ENCODE measurements at places on chromosomes 16 and 17.
A peak's percentile ranks its signal among the peaks of the same experiment; 100 is the strongest.

GRCh38 chr16:88807142-88807625 is 3.6 kb downstream of the CDT1 start:
- no peak for DNase-seq

DNA sequence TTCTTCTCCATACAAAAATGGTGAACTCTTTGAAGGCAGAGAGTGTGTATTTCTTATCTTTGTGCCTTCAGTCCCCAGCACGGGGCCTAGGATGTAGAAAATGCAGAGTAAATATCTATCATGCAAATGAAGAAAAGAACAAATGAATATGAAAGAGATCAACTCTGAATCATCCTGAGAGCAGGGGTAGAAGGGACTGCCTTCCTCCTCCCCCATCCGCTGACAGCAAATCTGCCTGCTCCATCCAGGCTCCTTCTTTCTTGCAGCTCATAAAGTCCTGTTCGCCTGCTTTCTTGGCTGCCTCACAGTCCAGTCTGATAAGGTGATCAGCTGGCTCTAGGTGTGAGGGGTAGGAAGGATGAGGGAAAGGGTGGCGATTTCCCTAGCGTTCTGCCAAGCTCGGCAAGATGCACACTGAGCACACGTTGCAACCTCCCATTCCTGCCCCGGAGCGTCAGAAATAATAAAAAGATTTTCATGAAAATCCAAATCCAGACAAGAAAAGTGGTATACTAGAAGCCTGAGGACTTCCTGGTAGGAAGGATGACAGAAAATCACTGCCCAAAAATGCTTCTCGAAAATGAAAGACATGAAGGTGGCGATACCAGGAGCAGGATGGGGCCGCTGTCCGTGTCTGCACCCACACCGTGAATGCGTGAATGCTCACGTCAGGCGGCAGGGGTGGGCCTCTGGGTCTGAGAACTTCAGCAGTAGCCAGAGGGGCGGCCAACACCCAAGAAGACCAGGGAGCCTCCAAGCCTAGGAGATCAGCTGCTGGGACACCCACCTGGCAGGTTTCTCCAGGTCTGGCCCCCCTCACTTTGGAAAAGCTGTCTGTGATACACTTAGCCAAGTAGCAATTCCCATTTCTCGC is 67.1 kb downstream of the VPS53 start:
- no peak for DNase-seq

DNA sequence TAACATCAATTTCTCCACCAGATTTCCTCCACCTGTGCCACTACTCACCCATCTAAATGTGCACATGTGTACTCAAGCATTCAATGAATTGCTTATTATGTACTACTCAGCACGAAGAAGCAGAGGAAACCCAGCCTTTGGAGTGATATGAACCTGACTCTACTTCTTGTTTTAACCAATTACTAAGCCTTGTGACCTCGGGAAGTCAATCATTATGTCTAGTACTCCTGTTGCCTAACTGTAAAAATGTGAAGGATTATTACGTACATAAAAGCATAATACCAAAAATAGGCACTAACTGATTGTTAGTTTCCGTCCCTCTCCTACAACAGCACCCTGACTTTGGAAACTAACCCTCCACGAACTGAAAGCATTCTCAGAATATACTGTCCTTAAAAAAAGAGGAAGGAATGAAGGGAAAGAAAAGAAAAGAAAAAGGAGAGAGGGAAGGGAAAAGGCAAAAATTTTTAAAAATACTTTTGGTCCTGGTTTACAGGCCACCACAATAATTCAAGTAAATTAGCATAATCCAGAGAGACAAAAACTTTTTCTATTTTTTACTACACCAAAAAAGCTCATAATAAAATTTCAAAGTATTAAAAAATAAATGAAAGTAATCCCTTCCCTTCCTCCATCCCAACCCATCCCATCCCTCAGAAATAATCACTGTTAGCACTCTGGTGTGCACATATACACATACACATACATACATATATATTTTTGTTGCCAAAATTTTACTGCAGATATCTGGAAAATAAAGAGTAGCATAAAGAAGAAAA is 53.6 kb downstream of the KANSL1 start:
- DNase-seq, result no peak

DNA sequence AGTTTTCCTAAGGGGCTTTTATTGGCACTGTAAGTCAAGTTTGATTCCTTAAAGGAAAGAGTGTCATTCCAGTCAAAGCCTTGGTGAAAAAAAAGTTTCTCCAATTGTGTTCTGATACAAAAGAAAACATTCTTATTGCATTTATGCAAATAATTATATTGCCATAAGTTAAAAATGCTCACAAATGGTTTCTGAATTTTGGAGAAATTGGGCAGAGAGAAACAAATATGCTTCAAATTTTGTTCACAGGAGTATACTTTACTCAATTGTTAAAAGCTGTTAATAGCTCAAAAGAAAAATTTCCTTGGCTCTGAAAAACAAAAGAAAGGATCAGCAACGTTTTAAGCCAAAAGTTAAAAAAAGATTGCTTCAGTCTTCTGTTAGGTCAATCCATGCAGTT is 60.2 kb downstream of the PIGL start:
- DNase-seq, result no peak

- DNase-seq, result peak; percentile 100
These were observed 805 bp upstream of the ORAI3 start for GRCh38 chr16:30947859-30948666.

DNA sequence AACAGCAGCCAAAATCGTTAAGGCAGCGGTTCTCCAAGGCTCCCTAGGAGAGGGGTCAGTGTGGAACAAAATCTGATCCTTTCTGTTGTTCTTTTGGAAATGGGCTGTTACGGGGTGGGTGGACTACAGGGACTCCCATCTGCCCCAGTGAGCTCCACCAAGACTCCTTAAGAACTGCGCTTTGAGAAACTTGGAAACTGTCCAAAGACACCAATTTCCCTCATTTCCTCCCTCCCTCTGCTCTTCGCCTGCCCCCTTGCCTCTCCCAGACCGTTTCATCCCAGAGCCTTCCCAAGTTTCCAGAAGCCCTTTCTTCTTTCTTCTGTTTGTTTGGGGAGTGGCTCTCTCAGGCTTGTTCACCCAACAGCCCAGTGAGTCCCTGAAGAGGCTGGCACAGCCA is 205.4 kb downstream of the COPRS start:
- no peak for DNase-seq

GRCh38 chr16:81558444-81559175 is 114.0 kb downstream of the CMIP start:
- no peak for DNase-seq

DNA sequence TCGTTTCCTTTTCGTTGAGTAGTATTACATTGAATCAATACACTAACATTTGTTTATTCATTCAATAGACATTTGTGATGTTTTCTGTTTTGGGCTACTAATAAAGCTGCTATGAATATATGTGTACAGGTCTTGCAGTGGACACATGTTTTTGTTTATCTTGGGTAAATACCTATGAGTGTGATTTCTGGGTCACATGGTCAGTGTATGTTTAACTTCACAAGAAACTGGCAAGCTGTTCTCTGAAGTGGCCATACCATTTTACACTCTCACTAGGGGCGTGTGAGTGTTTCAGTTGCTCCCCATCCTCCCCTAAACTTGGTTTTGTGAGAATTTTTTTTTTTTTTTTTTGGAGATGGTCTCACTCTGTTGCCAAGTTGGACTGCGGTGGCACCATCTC is 35.0 kb downstream of the PKD1L3 start:
- DNase-seq, result no peak

DNA sequence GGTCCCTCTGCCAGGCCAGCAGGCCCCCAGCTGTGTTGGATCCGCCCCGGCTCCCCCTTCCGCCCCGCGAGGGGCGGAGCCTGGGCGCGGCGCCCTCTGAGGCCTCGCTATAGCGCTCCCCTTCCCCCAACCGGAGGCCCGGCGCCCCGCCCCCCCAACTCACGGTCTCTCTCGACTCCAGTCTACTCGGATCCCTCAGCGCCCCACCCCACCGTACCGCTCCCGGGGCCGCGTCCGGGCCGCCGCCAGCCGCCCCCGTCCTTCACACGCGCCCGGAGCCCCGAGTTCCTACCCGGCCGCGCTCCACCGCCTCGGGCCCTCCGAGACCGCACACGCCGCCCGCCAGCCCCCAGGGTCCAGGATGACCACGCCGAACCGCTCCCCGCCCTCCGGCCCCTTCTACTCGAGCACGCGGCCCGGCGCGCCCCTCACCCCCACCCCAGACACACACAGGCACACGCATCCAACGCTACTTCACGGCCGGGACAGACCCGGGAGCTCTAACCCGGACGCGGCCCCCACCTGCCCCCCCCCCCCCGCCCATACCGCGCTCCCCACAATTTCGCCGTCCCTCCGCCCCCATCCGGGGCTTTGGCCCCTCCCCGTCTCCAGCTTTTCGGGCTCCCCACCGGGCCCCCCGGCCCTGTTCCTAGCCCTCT is 1.4 kb downstream of the PHF23 start:
- peak; percentile 70 for DNase-seq

- DNase-seq, result no peak
These were observed 47.8 kb downstream of the CREBBP start for GRCh38 chr16:3832668-3833067.

GRCh38 chr16:50982808-50983207 is 168.3 kb downstream of the SALL1 start:
- DNase-seq, result no peak

GRCh38 chr17:49061524-49061943 is 64.3 kb downstream of the IGF2BP1 start:
- peak; percentile 38 for DNase-seq

- DNase-seq, result no peak
These were observed 19.4 kb downstream of the C1QTNF1 start for GRCh38 chr17:79043191-79043930.

DNA sequence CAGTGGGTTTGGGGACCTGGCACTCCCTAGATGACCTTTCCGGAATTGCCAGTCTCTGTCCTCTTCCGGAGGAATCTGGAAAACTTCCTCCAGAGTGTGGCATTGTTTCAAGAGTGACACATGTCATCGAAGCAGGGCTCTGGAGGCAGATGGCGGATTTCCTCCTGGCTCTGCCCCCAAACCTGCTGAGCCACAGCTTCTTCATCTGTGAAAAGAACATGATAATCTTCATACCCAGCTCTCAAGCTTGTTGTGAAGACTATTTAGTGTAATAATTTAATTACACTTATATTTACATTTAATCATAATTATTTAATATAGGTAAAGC is 19.7 kb upstream of the TEX2 start:
- no peak for DNase-seq

GRCh38 chr16:81842564-81843242 is 63.6 kb downstream of the PLCG2 start:
- DNase-seq, result no peak

- peak; percentile 34 for DNase-seq
These were observed 51.5 kb downstream of the HIC1 start for GRCh38 chr17:2106308-2106955.

GRCh38 chr17:46126840-46127239 is 66.4 kb downstream of the KANSL1 start:
- DNase-seq, result no peak

- DNase-seq, result no peak
These were observed 699.6 kb downstream of the CDH11 start for GRCh38 chr16:64422259-64422658.

GRCh38 chr16:20829536-20829935 is 23.2 kb downstream of the REXO5 start:
- no peak for DNase-seq

- no peak for DNase-seq
These were observed 23.8 kb downstream of the RAP1GAP2 start for GRCh38 chr17:2819921-2820501.

DNA sequence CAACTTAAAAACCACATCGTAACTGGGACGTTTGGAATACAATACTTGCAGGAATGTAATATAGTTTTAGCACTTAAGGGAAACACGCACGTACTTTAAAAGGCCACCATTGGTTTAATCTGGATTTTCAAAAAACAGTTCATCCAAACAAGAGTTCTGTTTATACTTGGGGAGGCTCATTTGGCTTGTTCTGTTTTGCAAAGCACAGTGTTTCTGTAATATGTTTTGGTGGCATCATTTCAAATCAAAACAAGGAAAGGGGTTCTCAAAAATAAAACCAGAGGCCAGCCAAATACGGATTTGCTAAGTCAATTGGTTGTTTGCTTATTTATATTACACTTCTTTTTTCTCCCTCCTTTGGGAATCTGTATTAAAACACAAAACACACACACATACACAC is 656.1 kb upstream of the SOX9 start:
- DNase-seq, result no peak

- no peak for DNase-seq
These were observed 7.6 kb downstream of the CNTD1 start for GRCh38 chr17:42806249-42806648.

DNA sequence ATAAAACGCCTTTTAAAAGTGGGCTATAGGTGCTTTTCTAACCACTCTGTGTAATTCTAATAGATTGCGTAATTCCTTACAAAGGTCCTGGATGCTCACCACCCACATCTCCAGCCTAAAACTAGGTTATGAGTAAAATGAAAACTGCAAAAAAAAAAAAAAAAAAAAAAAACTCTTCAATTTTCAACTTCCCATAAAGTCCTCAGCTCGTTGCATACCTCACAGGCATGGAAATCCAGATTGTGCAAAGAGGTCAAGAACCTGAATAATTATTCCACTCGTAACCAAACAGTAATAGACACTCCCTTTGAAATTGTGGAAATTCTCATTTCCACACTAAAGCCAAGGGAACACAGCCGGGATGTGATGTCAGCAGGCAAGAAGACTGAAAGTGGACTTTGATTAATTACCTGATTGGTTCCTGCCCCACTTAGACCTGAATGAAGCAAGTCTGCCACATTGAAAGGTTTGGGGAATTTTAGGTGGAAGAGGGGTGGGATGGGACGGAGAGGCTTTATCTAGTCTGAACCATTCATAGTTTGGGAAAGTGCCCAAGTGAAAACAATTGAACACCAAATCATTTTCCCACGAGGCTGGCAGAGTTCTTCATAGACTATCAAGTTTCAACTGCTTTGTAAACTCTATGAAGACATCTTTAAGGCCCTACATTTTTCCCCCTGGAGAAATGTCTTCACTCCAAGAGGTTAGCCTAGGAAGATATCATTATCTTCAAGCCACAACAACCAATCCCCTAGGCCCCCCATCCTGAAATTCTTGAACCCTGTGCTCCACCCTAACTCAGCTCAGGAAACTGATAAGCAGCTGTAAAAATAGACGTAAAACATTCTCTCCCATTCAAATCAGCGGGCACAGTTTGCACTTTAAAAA is 49.1 kb upstream of the TANC2 start:
- DNase-seq, result peak; percentile 9

- peak; percentile 22 for DNase-seq
These were observed at the start of gene MAPK7 for GRCh38 chr17:19378416-19379360. Gene MAPK7, plus strand, starts transcription at chr17:19378498. Its CDS starts 403 bp downstream, at chr17:19378901.

- no peak for DNase-seq
These were observed 37.8 kb downstream of the CACNG1 start for GRCh38 chr17:67082107-67082506.

- DNase-seq, result no peak
These were observed 70.2 kb downstream of the CCDC182 start for GRCh38 chr17:57674894-57675293.

GRCh38 chr17:8611137-8611536 is 19.4 kb downstream of the MYH10 start:
- peak; percentile 36 for DNase-seq

- DNase-seq, result no peak
These were observed 7.8 kb upstream of the SSTR2 start for GRCh38 chr17:73156887-73157520.

- no peak for DNase-seq
These were observed 58.4 kb downstream of the ELAC2 start for GRCh38 chr17:12959441-12959840.
